ENCODE measurements at places on chromosomes 16 and 17.
A peak's percentile ranks its signal among the peaks of the same experiment; 100 is the strongest.

DNA sequence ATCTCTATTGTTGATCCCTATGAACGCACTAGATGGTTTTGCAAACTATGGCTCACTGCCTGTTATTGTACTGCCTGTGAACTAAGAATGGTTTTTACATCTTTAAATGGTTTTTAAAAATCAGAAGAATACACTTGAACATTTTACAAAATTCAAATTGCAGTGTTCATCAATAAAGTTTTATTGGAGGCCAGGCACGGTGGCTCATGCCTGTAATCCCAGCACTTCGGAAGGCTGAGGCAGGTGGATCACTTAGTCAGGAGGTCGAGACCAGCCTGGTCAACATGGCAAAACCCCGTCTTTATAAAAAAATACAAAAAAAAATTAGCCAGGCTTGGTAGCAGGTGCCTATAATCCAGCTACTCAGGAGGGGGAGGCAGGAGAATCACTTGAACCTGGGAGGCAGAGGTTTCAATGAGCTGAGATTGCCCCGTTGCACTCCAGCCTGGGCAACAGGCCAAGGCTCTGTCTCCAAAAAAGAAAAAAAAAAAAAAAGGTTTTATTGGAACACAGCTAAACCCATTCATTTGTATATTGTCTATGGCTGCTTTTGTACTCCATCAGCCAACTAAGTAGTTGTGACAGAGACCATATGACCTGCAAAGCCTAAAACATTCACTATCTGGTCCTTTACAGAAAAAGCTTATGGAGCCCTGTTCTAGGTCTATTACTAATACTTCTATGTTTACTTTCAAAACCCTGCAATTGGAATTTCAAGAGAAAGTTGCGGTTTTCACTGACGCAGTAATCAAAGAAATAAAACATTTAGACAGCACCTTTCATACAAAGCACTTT is 18.9 kb downstream of the IKZF3 start:
- peak; percentile 58 for DNase-seq

GRCh38 chr17:9811086-9811485 is 10.8 kb downstream of the GSG1L2 start:
- no peak for DNase-seq

- no peak for DNase-seq
Observed at GRCh38 chr17:51618476-51618875, 358.1 kb downstream of the UTP18 start.

DNA sequence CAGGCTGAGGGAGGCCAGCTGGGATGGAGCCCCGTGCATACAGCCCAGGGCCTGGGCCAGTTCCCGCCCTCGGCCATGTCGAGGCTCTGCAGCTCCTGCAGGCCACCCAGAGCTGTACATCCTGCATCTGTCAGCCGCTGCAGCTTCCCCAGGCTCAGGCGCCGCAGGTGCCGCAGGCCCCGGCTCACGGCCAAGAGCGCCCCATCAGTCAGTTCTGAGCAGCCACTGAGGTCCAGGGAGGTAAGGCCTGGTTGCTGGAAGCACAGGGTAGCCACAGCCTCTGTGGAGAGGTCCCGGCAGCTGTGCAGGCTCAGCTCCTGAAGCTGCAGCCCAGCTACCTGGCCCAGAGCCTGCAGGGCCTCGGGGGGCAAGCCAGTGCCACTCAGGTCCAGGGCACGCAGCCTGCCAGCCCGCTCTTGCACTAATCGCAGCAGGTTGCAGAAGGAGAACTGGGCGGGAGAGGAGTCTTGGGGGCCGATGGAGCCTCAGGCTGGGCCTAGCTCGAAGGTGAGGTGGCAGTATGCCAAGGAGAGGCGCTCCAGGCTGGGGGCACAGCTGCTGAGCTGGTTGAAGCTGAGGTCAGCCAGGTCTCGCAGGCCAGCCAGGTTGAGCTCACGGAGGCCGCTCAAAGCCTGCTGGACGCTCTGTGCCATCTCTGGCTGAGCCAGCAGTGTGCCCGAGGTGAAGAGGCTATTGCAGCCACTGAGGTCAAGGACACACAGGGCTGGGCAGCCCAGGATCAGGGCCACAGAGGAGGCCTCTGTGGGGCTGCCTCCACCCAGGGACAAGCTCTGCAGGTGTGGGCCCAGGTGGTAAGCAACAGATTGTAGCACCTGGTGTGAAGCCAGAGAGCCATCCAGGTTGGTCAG is 11.4 kb downstream of the ELMO3 start:
- DNase-seq = no peak

- peak; percentile 78 for DNase-seq
Observed at GRCh38 chr17:46191322-46192188, 1.7 kb downstream of the KANSL1 start.

DNA sequence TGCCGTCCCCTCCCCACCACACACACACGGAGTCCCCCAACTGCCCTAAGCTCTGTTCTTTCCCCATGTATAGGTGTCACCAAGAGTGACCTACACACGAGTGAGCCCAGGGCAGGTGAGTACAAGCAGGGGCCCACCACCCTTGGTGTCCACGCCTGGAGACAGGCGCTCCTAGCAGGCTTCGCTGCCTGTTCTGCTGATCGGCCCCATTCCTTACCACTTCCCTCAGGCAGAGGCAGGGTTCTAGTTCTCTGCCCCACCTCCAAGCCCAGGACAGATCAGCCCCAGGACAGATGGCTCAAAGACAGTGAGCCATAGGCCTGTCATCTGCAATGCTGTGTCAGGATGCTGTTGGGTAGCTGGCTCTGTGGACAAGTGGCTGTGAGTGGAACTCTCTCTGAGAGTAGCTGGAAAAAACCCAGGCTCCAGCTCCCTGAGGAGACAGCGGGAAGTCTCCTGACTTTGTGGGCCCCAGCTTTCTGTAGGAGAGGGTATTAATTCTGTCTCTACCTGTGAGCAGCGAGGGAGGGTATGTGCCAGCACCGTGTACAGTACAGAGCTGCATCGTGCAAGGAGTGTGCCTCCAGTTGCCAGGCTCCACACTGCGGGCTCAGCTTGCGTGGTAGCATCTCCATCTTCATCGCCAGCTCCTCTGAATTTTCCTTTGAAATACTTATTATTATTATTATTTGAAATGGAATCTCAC is 897 bp downstream of the TP53I13 start:
- DNase-seq = peak; percentile 41

DNA sequence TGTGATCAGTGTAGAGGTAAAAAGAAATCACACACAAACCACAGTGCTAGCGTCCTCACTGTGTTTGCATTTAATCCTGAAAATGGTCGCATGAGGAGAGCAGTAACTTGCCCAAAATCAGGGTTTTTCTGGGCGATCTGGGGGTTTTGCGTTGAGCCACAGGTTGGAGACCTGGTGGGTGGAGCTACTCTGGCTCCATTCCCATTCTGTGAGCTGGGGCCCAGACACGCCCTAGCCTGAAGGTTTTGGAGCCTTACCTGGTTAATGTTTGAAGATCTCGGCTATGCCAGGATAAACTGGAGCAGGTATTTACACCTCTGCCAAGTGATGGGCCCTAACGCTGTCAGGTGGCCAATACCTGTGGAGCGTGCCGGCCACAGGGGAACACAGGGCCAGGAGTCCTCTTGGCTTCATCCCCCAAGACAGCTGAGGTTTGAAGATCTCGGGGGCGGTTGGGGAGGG is 48.4 kb downstream of the MPRIP start:
- DNase-seq = peak; percentile 59

GRCh38 chr17:17325228-17325627 is 22.1 kb downstream of the NT5M start:
- DNase-seq = no peak

DNA sequence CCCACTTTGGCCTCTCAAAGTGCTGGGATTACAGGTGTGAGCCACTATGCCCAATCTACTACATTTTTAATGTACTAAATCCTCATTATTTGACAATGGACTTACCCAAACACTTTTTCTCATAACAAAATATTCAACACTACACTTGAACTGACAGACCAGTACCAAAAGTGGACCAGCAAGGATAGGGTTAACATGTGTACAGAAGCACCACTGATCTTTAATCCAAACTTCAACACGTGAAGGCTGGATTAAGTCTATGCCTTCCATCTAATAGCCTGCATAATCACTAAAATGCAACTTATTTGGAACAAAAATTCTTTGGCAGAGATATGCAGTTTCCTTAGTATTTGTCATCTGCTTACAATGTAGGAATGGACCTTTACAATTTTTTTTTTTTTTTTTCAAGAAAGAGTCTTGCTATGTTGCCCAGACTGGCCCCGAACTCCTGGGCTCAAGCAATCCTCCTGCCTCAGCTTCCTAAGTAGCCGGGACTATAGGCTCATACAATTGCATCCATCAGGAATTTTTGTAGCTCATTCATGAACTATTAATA is 60.0 kb upstream of the BCAR1 start:
- DNase-seq = no peak

- DNase-seq = no peak
Observed at GRCh38 chr16:86343796-86344585, 166.3 kb upstream of the FOXF1 start.

- no peak for DNase-seq
Observed at GRCh38 chr17:77465358-77466041, 324.7 kb downstream of the SEC14L1 start.

DNA sequence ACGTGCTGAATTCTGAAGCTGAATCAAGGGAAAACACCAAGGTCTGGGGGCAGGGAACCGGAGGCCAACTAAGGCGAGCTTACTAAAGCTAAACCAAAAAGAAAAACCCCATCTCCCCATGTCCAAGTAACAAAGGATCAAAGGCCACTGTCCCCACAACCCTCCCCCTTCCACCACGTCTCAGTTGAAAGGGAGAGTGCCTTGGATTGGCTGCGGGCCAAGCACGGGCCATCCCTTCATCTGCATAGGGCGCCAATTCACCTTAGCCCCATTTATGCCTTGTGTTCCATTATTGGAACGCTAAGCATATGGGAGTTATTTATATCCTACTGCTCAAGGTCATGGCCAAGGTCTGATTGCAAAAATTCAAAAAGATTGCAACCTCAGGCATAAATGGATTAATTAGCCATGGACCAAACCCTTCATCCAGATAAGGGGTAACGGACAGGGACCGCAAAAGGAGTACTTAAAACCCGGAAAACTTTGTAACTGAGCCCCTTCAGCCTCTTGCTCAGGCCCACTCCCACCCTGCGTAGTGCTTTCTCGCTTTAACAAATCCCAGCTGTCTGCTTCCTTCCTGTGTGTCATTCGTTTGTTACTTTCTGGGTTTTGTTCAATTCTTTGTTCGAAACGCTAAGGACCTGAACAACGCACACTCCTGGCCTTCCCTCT is 740 bp upstream of the ATP6V0D1 start:
- DNase-seq = peak; percentile 57

- DNase-seq = peak; percentile 32
Observed at GRCh38 chr17:74325376-74325742, 667 bp upstream of the KIF19 start.

DNA sequence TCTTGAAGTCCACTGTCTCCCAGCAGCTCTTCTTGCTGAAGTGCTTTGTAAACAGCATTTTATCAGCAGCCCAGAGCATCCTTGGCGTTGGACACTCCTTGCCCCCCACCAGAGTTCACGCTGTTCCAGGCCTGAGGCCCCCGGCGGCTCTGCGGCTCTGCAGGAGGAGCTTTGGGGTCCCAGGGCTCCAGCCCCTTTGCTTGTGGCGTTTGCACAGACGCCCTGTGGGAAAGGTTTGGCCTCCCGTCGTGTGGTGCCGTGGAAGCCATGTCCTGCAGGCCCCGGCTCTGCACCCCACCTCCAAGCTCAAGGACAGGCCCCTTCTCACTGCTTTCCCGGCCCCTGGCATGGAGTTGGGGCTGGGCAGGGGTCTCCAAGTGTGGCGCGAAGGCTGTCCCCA is 14.1 kb downstream of the METRNL start:
- DNase-seq = no peak

GRCh38 chr17:30532871-30533270 is 55.7 kb downstream of the GOSR1 start:
- DNase-seq = no peak

DNA sequence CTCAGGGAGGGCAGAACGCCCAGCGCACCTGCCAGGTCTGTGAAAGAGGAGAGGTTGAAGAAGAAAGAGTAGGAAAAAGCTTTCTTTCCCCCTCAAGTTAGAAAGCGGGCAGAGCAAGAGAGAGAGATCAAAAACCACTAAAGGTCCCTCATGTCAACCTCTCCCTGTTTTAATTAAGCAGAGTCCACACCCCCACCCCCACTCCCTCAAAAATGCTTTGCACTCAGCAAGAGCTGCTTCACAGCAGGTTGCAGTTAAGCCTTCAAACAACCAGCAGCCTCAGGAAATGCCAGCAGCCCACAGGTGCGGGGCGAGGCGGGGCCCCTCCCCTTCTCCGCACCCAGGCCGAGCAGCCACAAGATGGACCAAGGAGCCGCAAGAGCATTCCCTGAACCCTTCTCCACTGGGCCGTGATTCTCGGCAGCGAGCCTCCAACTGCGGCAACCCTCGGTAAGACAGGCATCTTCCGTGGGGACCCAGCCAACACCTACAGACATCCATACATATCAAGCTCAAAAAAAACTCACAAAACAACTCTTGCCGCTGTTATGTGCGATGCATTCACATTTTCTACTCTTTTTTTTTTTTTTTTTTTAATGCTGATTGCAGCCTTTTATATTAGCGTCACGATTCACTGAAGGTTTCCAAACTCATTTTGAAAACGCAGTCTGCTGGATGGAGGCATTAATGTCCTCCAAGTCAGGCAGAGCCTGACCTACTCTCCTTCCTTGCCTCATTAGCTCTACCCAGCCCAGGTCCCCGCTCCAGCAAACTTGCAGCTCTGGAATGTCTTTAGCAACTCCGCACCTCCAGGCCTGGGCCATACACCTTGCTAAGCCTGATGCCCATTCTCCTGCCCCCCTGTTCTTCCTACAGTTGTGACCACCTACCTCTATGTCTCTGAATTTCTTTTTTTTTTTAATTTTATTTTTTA is 66.1 kb downstream of the AXIN2 start:
- peak; percentile 89 for DNase-seq

DNA sequence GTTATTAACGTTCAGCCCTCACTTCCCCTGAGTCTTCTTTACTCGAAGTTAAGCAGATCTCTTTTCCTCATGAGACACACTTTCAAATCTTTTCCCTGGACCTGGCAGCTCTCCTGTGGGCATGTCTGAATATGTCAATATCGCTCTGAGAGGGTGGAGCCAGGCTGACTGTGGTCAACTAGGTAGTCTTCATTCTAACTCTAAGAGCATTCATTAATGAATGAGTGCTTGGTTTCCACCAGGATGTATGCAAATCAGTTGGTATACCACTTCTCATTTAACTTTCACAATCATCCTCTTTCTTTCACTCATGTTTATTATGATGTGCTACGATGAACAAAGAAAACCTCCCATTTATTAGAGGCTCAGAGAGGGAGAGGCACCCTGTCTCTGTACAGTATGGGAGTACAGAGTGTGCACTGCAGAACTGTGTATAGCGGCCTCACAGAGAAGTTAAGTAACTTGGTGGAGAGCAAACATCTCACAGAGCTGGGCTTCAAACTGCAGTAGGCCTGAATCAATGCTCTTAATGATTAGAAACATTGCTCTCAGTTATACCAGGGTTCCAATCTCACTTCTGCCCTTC is 39.9 kb downstream of the OTOA start:
- DNase-seq = no peak

- peak; percentile 26 for DNase-seq
Observed at GRCh38 chr17:64354396-64354795, 36.3 kb downstream of the PECAM1 start.

- DNase-seq = no peak
Observed at GRCh38 chr17:66025551-66025950, 166.4 kb downstream of the CEP112 start.

- no peak for DNase-seq
Observed at GRCh38 chr17:16255481-16255921, 38.5 kb downstream of the PIGL start.

All from NCI-H69 (cell line).